H7 (cell line): ENCODE measurements at places on chromosomes 16 and 17. TPM values are rescaled to one million over a fixed set of nuclear protein-coding genes. Genes with fewer than 3 reads are reported as not detected.
A peak's percentile ranks its signal among the peaks of the same experiment; 100 is the strongest.

Gene SPNS2
- 1.8 and 2.1 TPM in 2 replicates for total RNA-seq

GRCh38 chr17:2672026-2672425 is 39.5 kb downstream of the CLUH start:
- DNase-seq = no peak

GRCh38 chr17:37743875-37744632 is 805 bp downstream of the HNF1B start:
- DNase-seq = peak; percentile 82

- no peak for DNase-seq
Measured at GRCh38 chr16:11032922-11033291, 88.5 kb downstream of the CLEC16A start.

GRCh38 chr16:31179747-31180459 is at the start of gene FUS:
Gene FUS, plus strand, starts transcription at chr16:31180139. Its CDS starts 76 bp downstream, at chr16:31180215.
- DNase-seq = peak; percentile 99

GRCh38 chr16:35724551-35724950 is 2265.1 kb downstream of the TP53TG3F start:
- no peak for DNase-seq
